ENCODE measurements at places on chromosomes 5 and 9. TPM values are rescaled to one million over a fixed set of nuclear protein-coding genes. Genes with fewer than 3 reads are reported as not detected.
A peak's percentile ranks its signal among the peaks of the same experiment; 100 is the strongest.

Gene MEIKIN
- not detected for total RNA-seq

Gene FAM163B
- 3.1 TPM for total RNA-seq

Gene SLC36A3
- not detected for total RNA-seq

Gene LCN9
- total RNA-seq = 1.7 TPM

Gene FAM153A
- total RNA-seq = 6.0 TPM

Gene BNC2
- 28.1 TPM for total RNA-seq

Gene TAF11L10
- total RNA-seq = not detected

Gene GM2A
- 33.1 TPM for total RNA-seq

Gene N4BP3
- total RNA-seq = 41.6 TPM

Gene TMEM215
- 0.34 TPM for total RNA-seq

Gene PCDHGB2
- 4.1 TPM for total RNA-seq

Gene IRX4
- 9.0 TPM for total RNA-seq

- DNase-seq = no peak
These were observed 106.1 kb upstream of the CDH9 start for GRCh38 chr5:27144456-27144855.

DNA sequence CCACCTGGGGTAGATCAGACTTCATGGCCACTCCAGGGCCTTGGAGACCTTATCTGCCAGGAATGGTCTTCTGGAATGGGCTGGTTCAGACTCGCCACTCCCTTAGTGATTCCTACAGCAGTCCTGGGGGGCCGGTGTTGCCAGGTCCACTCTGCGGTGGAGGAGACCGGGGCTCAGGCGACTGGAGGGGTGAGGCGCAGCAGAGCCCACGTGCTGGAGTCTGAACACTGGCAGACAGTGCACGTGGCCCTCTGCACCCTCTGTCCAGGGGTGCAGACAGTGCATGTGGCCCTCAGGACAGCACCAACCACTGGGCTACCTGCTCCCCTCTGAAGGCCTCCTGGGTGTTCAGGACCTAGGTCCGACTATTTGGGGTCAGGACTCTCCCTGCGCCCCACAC lies 94.8 kb upstream of the PHYKPL start:
- DNase-seq = no peak

GRCh38 chr5:14671414-14671813 lies 6.9 kb downstream of the OTULIN start:
- no peak for DNase-seq

- DNase-seq = peak; percentile 63
These were observed 507.8 kb downstream of the MAT2B start for GRCh38 chr5:164013077-164013670.

- DNase-seq = peak; percentile 52
These were observed 622 bp upstream of the ISL1 start for GRCh38 chr5:51382521-51383130.

GRCh38 chr9:136854113-136854841 lies 2.1 kb downstream of the MAMDC4 start:
- peak; percentile 26 for DNase-seq

- DNase-seq = no peak
These were observed 644.5 kb downstream of the KCTD16 start for GRCh38 chr5:144815131-144815530.

GRCh38 chr9:27047136-27047535 lies 41.7 kb upstream of the LRRC19 start:
- DNase-seq = no peak

DNA sequence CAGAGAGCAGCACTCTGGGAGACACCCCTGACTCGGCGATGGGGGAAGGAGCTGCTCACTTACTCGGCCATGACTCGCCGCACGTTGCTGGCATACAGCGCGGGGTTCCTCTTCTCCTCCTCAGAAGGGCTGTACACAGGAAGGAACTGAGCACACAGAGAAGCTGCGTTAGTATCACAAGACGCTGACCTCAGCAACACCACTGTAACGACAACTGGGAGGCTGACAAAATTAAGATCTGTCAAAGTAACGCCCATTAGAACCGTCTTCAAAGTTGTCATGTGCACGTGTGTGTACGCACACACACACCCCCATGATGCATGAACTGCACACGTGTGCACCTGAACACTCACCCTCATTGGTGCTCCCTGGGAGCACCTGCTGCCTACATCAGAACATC lies 32.1 kb upstream of the SLC6A3 start:
- DNase-seq = peak; percentile 0

DNA sequence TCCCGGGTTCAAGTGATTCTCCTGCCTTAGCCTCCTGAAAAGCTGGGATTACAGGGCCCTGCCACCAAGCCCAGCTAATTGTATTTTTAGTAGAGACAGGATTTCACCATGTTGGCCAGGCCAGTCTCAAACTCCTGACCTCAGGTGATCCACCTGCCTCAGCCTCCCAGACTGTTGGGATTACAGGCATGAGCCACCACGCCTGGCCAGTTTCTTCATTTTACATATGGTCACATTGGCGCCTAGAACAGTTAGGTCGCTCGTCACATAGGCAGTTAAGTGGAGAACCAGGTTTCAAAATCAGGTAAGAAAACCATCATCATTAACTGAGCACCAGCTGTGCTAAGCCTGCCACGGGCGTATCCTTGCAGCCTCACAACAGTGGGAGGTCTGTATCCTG lies 36.1 kb downstream of the OLFML2A start:
- no peak for DNase-seq

- no peak for DNase-seq
These were observed 158.1 kb downstream of the SLC24A2 start for GRCh38 chr9:19630760-19631159.

GRCh38 chr5:107533910-107534876 lies 136.5 kb downstream of the EFNA5 start:
- DNase-seq = no peak

DNA sequence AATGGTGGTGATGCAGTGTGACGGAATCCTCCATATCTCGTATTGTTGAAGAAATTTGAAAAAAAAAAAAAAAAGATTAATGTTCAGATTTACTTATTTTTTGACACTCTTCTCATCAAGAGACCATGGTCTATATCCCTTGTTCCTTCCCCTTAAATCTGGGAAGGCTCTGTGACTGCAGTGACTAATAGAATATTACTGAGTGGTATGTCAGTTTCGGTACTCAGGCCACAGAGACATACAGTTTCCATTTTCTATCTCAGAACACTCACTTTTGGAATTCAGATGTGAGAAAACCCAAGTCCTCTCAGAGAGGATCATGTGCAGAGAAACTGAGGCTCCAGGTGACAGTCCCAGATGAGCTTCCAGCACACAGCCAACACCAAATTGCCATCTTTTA lies 1193.5 kb downstream of the DTWD2 start:
- no peak for DNase-seq

DNA sequence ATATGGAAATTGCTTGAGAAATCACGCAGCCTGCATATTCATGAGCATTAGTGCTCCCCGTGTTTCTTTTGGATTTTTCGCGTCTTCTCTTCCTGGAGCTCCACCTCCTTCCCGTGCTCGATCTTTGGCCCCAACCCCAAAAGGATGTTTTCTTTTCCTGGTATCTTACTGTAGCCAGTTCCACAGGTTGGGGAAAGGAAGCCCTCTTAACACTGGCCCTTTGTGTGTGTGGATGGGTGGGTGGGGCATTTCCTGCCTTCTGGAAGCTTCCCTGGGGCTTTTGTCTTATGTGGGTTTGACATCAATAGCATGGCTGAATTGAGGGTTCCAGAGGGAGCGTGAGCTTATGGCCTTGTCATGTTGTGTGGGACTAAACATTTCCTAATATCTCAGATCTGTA lies 21.9 kb downstream of the STXBP1 start:
- no peak for DNase-seq

DNA sequence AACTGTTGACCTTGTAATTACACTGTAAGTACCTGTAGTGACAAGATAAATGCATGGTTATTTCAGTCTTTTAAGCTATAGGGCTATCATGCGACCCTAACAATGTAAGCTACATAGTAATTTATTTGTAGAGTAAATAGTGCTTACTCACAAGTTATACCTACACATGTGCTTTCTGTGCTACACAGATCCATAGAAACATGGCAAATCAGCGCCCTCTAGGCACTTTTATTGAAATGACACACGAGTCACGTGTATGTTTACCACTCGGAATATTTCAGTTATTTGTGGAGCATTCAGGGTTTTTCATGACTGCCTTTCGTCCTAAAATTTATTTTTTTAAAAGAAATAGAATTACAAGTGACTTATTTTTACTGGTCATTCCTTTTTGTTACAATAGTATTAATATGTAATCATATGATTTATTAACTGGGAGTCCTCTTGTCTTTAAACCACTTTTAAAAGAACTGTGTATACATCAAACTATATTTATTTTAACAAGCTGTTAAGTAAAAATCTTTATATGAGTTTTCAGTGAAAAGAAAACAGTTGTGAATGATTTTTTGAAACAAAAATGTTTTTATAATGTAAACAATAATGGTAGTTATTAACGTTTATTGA lies 1242.3 kb upstream of the WWC1 start:
- peak; percentile 45 for DNase-seq

- DNase-seq = no peak
These were observed 19.5 kb upstream of the RANBP6 start for GRCh38 chr9:6034954-6035353.

Measured in WTC11 (cell line).